ENCODE measurements at places on chromosomes 11 and 22.

DNA sequence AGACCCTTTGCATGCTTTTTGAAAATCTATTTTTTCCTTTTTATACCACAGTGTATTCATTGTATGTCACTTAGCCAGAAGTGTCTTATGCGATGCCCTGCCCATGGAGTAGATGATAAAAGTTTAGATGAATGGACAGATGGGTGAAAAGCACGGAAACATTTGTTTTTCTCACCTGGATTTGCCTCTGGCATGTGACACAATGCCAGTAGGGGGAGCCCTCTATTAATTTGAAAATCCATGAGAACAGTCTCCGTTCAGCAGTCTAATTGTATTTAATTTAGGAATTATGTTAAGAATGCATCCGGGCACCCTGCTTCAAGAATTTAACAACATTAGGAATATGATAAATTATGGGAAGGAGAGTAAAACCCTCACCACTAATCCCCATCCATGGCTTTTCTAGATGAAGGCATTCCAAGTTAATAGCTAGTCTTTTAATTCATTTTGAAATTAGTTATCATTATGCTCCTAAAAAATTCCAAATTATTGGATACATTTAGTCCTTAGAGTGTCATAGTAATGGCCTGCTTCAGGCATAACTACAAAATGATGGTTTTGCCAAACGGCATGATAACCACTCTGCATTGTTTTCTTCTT is 55.3 kb upstream of the ALKBH3 start:
- no peaks in the 10 kb centered on the region for H3K36me3 ChIP-seq
- no peak overlapping the region for H3K27ac ChIP-seq
- H3K27me3 ChIP-seq, result no peaks in the 10 kb centered on the region
- H3K4me1 ChIP-seq, result no peaks in the 10 kb centered on the region
- peak; percentile 39 for DNase-seq

DNA sequence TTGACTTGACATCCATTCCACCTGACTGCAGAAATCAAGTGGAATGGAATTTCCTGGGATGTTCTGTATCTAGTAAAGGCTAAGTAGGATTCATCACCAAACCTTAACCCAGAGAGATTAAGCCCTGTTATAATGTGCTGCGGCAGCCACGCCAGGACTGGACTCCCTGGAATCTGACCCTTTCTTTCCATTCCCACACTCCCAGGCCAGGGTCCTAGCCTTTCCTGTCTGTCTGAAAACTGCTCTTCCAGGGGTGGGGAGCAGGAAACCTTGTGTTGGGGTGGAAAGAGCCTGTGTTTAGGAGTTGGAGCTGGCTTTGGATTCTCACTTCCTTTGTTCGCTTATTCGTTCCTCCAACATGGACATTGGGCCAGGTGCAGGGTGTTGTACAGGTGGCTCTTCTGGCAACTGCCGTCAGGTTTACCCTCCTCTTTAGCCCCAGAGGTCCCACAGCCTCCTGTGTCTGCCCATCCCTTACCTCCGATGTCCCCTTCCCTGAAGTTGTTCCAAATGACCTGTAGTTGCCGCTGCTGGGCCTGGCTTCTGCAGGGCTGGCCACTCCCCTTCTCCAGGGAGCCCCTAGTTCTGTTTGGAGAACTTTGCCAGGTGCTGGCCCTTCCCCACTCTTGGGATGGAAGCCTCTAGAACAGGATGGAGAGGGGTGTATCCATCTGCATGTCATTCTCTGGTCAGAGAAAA is 20.5 kb upstream of the PARVB start:
- no peaks in the 10 kb centered on the region for H3K4me1 ChIP-seq
- H3K4me3 ChIP-seq, result peak overlapping the region; percentile 15
- no peaks in the 10 kb centered on the region for H3K27me3 ChIP-seq
- peaks cover 10% of the 10 kb centered on the region for H3K36me3 ChIP-seq
- H3K27ac ChIP-seq, result no peak overlapping the region

DNA sequence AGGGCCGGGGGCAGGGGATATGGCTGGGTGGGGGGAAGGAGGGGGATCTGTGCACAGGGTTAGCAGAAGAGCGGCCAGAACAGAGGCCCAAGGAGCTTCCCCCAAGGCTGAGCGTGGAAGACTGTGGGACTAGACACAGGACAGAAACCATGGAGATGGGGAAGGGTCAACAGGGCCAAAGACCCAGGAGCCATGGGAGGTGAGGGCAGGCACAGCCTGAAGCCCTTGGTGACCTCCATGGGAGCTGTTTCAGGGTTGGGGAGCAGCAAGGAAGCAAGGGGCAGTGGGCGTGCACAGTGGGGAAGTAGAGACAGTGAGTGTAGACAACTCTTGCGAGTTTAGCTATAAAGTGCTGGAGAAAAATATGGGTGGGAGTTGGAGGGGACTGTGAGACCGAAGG is 56.6 kb downstream of the WNT11 start:
- H3K36me3 ChIP-seq, result no peaks in the 10 kb centered on the region
- H3K4me3 ChIP-seq, result no peak overlapping the region
- H3K4me1 ChIP-seq, result peaks cover 25% of the 10 kb centered on the region
- DNase-seq, result no peak
- H3K27me3 ChIP-seq, result no peaks in the 10 kb centered on the region

DNA sequence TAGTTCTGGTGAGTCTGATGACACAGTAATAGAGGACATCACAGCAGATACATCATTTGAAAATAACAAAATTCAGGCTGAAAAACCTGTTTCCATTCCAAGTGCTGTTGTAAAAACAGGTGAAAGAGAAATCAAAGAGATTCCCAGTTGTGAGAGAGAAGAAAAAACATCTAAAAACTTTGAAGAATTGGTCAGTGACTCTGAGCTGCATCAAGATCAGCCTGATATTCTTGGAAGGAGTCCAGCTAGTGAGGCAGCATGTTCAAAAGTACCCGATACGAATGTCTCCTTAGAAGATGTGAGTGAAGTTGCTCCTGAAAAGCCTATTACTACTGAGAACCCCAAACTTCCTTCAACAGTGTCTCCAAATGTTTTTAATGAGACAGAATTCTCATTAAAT is 38.7 kb downstream of the RTN3 start:
- no peaks in the 10 kb centered on the region for H3K4me1 ChIP-seq
- DNase-seq, result peak; percentile 70
- H3K36me3 ChIP-seq, result no peaks in the 10 kb centered on the region

- peaks cover 2% of the 10 kb centered on the region for H3K36me3 ChIP-seq
- H3K27me3 ChIP-seq, result no peaks in the 10 kb centered on the region
- no peak for DNase-seq
Measured at GRCh38 chr11:92880381-92880780, 89.1 kb upstream of the MTNR1B start.

All from trophoblast cell (in vitro differentiated cells and primary cell).